DMS153 (cell line): ENCODE measurements at places on chromosomes 16 and 17.

GRCh38 chr17:80327518-80327917 lies 66.9 kb downstream of the RNF213 start:
- no peak for DNase-seq

- DNase-seq, result no peak
These were observed 43.1 kb downstream of the IKZF3 start for GRCh38 chr17:39820987-39821386.

GRCh38 chr17:51540151-51540550 lies 279.8 kb downstream of the UTP18 start:
- no peak for DNase-seq

DNA sequence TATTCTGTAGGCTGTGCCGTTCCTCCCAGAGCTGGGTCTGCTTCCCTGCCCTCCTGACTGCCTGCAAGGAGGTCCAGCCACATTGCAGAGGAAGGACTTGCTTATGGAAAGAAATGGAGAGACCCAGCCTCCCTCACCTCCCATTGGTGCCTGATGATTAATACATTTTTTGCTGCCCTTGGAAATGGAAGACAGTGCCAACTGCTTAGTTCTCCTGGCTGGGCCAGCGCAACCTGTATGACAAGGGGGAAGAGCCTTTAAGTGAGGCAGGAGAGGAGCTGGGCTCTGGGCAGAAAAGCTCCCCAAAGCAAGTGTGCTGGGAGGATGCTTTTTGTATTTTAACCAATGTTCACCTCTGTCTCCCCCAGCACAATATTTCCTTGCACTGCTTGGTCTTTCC lies 238.5 kb downstream of the SOX9 start:
- DNase-seq, result no peak

DNA sequence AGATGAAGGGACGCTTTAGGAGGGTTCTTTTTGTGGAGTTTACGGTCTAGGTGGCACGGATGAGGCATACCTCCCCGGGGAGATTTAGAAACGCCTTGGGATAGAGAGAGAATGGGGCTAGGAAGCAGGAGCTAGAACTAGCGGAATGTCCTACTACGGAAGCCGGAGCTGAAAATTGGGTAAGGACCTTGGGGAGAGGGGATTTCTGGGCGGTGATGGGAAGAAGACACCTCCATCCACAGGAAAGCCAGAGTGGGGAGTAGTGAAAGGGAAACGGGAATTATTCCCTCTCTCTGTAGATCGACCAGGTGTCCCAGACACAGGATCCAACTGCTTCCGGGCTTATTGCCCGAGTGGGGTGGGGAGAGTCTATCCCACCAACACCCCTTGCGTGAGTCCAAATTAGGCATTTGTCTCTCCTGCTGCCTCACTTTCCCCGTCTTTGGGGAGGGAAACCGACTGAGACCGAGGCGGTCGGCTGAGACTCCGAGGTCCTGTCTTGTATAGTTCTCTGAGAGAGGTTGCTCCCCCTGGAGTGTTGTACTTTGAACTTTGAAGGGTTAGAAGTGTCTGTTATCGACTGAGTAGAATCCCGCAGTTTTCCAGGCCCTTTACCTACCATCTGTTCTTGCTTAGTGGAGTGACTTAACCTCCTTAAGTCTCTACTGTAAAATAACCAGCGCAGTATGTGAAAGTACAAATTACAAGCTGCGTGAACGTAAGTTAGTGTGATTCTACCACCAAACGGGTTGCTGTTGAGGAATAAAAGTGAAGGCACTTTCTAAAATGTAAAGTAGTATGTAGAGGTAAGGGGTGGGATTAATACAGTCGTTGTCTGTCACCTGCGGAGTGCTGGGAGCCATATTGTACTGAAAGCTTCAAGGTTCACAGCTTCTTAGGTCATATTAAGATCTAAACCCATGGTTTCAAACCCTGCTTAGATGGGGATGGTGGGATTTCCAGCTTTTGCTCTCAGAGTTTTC lies 1.0 kb downstream of the RSPRY1 start:
- DNase-seq, result no peak

GRCh38 chr17:80603396-80603795 lies 58.8 kb downstream of the RPTOR start:
- DNase-seq, result no peak

DNA sequence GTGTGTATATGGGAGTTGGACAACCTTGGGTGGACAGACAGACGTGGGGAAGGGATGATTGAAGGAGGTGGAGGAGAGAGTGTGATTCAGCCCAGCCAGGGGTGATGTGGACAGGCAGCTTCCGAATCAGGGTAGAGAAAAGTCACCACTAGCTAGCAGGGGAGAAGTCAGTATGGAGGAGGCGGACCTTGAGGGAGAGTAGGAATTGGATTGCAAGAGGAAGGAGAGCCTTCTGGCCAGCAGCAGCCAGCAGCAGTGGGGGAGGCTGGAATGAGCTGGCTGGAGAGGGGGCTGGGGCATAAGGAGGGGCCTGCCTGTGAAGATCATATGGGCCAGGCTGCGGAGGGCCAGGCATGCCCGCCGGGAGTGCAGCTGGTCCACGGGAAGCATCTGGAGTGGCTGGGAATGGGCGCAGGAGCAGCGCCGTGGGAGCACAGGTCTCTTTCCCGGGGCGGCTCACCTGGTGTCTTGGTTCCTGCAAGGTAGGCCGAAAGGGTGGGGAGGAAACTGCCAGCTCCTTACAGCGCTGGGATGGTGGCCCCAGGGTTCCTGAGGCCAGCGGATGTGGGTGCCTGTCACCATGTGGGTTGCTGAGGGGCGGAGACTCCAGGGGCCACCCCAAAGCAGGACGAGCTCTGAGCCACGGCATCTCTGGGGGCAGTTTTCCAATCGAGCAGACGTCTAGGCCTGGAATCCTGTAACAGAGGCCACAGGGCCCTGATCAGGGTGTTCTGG lies 235.3 kb downstream of the SEC14L1 start:
- DNase-seq, result no peak

DNA sequence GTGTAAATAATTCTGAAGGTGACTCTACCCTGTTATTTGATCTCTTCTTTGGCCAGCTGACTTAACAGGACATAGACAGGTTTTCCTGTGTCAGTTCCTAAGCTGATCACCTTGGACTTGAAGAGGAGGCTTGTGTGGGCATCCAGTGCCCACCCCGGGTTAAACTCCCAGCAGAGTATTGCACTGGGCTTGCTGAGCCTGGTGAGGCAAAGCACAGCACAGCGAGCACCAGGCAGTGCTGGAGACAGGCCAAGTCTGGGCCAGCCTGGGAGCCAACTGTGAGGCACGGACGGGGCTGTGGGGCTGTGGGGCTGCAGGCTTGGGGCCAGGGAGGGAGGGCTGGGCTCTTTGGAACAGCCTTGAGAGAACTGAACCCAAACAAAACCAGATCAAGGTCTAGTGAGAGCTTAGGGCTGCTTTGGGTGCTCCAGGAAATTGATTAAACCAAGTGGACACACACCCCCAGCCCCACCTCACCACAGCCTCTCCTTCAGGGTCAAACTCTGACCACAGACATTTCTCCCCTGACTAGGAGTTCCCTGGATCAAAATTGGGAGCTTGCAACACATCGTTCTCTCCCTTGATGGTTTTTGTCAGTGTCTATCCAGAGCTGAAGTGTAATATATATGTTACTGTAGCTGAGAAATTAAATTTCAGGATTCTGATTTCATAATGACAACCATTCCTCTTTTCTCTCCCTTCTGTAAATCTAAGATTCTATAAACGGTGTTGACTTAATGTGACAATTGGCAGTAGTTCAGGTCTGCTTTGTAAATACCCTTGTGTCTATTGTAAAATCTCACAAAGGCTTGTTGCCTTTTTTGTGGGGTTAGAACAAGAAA lies 5.1 kb downstream of the STH start:
- DNase-seq, result peak; percentile 39

GRCh38 chr16:8855972-8856371 lies 12.8 kb downstream of the CARHSP1 start:
- DNase-seq, result no peak

GRCh38 chr17:17440010-17440843 lies 36.6 kb upstream of the MED9 start:
- DNase-seq, result peak; percentile 85

GRCh38 chr17:13008461-13008860 lies 9.4 kb downstream of the ELAC2 start:
- DNase-seq, result no peak

DNA sequence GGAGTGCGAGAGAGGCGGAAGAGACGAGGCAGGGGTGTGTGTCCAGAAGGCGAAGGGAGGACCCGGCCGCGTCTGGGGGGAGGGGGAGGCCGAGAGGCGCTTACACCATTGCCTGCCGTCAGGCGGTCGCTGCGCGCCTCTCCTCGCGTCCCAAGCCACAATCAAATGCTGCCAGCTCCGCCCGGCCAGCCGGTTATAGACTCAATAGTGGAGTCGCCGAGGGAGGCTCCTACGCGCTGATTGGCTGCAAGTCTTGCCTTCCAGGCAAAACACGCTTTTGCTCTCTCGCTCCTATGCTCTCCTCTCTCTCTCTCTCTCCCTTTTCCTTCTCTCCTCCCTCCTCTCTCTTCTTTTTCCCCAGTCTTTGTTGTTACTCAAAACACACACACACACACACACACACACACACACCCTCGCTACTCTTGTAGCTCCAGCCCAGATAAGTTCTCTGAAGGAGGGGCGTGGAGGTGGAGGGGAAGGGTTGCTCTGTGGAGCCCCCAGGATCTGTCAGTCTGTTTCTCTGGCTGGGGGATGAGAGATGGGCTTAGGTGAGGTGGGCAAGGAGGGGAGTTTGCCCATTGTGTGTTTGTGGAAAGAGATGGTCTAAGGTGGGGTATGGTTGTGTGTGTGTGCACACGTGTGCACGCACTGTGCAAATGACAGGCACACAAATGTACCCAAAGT lies at the start of gene DLX3:
Gene DLX3 (minus strand): TSS at position 170 of the 684 bp plus-strand sequence. CDS start 226 bp downstream, outside the sequence.
- peak; percentile 45 for DNase-seq

GRCh38 chr17:43916385-43916784 lies 9.0 kb upstream of the MPP2 start:
- no peak for DNase-seq

- no peak for DNase-seq
These were observed 10.8 kb downstream of the TMEM235 start for GRCh38 chr17:78242024-78242742.

DNA sequence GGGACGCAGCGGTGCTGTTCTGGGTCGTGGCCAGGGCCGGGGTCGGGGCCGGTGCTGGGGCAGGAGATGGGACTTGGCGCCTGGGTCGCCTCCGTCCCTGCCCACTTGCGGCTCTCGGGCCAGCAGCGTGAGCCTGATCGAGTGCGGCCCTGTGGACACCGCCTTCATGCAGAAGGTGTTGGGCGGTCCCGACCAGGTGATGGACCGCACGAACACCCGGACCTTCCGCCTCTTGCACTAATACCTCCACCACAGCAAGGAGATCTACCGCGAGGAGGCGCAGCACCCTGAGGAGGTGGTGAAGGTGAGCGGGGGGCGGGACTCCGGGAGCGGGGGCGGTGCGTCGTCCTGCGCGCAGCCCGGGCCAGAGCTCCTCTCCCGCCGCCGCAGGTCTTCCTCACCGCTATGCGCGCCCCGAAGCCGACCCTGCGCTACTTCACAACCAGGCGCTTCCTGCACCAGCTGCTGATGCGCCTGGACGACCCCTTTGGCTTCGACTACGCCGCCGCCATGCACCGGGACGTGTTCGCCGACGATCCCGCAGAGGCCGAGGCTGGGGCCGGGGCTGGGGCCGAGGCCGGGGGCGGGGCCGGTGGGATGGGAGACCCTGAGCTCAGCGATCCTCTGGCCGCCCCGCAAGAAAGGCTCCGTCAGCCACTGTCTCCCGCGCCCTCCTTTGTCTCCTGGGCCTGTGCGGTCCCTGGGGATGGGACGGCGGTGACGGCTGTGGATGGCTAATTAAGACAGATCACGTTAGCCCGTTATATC lies 4.5 kb upstream of the HSD17B1 start:
- DNase-seq, result peak; percentile 69

- DNase-seq, result no peak
These were observed 57.2 kb downstream of the WDR45B start for GRCh38 chr17:82590881-82591539.

DNA sequence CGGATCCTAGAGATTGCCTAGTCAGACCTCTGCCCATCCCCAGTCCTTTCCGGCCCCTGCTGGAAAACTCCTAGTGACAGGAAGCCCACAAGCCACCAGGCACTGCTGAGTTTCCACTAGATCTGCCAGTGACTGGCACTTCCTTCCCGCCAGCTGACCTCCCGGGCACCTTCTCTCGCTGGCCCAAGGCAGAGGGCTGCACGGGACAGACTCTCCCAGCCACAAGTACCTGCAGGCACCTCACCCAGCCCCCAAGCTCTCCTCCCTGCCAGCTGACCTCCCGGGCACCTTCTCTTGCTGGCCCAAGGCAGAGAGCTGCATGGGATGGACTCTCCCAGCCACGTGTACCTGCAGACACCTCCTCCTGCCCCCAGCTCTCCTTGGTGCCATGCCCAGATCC lies 66.3 kb upstream of the DOC2B start:
- no peak for DNase-seq

DNA sequence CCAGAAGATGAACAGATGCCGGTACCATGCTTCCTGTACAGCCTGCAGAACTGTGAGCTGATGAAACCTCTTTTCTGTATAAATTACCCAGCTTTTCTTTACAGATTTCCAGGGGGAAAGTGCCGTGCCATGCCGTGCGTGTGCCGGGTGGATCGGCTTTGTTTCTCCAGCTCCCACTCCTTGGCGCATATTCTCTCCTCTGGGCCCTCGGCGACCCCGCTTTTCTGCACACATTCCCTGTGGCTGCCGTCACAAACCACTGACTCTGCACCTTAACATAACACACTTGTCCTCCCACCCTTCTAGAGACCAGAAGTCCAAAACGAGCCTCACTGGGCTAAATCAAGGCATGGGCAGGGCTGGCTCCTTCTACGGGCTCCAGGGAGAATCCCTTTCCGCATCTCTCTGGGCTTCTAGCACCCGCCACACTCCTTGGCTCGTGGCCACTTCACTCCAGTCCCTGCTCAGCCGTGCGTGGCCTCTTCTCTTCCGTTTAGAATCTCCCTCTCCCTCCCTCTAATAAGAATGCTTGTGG lies 164.9 kb downstream of the C16orf95 start:
- DNase-seq, result no peak

DNA sequence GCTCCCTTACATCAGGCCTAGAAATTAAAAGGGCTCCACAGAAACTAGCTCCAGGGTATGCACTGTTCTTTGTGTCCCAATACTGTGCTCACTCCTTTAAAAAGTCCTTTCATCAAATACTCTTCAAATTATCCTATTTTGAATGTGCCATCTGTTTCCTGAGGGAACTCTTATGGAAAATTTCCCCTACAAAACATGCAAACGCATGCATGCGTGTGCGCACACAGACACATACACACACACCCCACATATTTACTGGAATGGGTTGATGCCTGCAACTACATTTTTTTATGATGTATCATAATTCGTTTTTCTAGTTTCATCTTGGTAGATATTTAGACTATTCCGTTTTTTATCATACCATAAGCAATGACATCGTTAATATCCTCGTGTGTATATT lies 351.2 kb upstream of the KIF2B start:
- DNase-seq, result no peak

DNA sequence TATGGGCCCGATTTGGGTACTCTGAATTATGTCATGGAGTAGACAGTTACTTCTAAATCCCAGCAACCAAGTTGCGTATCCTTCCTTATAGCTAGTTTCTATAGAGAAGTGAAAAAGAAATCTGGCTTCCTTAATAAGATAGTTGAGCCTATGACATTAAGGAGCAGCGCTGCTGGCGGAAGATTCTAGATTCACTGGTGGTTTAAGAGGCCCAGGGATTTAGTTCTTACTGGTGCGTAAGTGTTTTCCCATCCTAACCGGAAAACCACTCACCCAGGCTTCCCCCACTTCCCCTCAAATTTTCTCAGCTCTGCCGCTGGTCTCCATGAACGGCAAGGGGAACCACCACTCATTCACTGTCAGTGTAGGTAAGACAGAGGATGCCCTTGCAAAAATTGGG lies 230.4 kb downstream of the CPPED1 start:
- no peak for DNase-seq

GRCh38 chr17:76992891-76993290 lies 124.7 kb downstream of the MGAT5B start:
- DNase-seq, result no peak
